ENCODE measurements at places on chromosomes 4 and X.

- DNase-seq = no peak
Measured at GRCh38 chr4:189941005-189941450, 356 bp downstream of the FRG1 start.

DNA sequence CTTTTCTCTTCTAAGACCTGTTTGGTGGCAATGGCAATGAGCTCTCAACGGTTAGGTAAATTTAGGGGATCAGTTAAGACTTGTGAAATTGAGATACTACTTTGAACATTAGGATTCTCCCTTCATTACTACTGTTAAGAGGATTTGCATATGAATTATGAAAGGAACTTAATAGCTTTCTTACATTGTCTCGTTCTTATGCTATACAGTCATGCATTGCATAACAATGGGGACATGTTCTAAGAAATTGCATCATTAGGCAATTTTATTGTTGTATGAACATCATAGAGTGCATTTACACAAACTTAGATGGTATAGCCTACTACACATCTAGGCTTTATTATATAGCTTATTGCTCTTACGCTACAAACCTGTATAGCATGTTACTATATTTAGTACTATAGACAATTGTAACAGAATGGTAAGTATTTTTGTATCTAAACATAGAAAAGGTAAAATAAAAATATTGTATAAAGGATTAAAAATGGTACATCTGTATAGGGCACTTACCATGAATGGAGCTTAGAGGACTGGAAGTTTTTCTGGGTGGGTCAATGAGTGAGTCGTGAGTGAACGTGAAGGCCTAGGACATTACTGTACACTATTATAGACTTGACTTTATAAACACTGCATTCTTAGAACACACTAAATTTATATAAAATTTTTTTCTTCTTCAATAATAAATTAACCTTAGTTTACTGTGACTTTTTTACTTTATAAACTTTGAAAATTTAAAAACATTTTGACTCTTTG, 62.5 kb downstream of the PAQR3 start:
- DNase-seq = no peak

DNA sequence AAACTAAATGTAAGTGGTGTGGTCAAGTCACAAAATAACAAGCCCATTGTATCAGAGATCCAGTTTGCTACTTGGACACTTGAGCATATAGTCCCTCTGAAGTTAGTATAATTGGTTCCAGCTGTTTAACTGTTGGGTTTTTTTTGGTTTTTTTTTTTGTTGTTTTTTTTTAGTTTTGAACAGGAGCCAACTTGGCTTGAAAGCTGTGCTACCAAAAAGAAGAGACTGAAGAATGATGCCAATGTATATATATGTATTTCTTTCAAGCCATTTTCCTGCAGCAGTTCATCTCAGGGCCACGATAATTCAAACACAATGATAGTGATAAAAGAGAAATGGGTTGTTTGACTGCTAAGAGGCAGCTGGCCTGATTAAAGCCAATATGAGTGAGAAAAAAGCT, 138.3 kb downstream of the PCDH18 start:
- no peak for DNase-seq

- no peak for DNase-seq
Measured at GRCh38 chr4:163913571-163913970, 419.1 kb downstream of the TMA16 start.

DNA sequence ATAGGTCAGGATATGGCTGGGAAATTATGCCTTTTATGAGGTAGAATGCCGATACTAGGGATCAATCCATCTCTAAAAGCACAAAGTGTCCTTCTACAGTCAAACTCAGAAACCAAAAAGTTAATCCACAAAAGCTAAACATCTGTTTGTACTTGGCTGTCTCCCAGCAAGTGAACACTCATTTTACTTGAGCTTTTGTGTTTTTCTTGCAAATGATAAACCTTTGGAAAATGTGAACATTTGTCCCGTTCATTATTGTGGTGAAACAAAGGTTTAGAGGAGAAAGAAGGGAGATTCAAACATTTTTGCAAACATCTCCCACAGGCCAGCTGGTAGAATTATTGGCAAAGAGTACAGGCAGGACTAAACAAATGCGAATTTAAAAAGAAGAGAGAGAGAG, 300.6 kb upstream of the SPANXN1 start:
- no peak for DNase-seq

- no peak for DNase-seq
Measured at GRCh38 chrX:121014826-121015225, 29.3 kb upstream of the CT47A1 start.

- no peak for DNase-seq
Measured at GRCh38 chr4:53068755-53069330, 206.7 kb downstream of the RASL11B start.

- no peak for DNase-seq
Measured at GRCh38 chrX:13893826-13894225, 76.9 kb upstream of the GPM6B start.

GRCh38 chr4:51930557-51930956, 87.6 kb downstream of the DCUN1D4 start:
- DNase-seq = no peak

GRCh38 chrX:134512566-134512965, 52.6 kb downstream of the HPRT1 start:
- DNase-seq = no peak

- no peak for DNase-seq
Measured at GRCh38 chr4:128880662-128881061, 71.2 kb downstream of the JADE1 start.
